ENCODE measurements at places on chromosomes 12 and 14.
A peak's percentile ranks its signal among the peaks of the same experiment; 100 is the strongest.

DNA sequence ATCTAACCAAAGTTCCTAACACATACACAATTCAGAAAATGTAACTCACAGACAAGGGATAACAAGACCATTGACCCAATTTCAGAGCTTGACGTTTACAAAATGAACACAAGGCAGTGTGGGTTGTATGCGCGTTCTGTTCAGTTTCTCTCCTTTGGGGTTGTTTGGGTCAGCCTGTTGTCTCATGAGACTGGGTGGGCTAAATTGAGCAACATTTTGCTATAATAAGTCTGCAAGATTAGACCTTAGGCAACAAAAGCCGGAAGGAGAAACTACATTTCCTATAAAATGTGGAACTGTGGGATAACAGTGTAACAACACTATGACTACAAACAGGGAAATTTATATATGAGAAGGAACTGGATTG is 18.8 kb upstream of the LTA4H start:
- no peak for DNase-seq

GRCh38 chr12:123916729-123917128 is 55.9 kb downstream of the CCDC92 start:
- no peak for DNase-seq

DNA sequence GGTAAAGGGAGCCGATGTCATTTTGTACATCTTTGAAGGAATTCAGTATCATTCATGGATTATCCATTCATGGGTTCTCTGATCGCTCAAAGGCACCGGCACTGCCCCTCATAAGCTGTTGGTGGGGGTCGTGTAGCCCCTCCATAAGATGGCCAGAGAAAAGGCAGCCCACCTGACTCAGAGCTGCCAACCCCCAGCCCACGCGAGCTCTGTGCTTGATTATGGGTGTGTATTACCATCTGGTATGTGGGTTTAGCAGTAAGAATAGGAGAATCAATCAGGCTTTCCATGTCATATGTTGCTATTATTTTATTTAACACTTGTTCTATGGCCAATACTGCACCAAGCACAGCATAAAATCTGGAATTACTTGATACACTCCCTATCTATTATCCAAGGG is 32.1 kb upstream of the AMIGO2 start:
- DNase-seq: no peak

GRCh38 chr12:26833743-26834490 is 923 bp upstream of the ITPR2 start:
- peak; percentile 60 for DNase-seq

DNA sequence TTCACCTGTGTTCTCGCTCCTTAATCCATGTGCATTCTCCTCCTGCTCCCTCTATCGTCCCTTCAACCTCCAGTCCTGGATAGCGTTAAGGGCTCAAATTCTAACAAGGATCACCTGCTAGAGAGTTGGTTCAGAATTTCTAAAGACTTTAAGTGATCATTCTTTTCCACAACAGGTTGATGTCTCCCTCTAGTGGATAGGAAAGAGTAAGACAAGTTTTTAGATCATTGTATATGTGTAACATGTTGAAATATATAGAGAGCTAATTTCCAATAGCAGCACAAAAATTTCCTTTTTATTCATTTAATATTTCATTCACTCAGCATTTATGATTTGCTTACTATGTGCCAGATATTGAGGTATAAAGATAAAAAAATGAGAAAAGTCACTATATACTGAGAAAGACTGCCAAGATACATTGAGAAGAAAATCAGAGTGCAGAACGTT is 9.3 kb upstream of the ESR2 start:
- peak; percentile 82 for DNase-seq

GRCh38 chr12:90653040-90653439 is 301.9 kb downstream of the CCER1 start:
- no peak for DNase-seq

DNA sequence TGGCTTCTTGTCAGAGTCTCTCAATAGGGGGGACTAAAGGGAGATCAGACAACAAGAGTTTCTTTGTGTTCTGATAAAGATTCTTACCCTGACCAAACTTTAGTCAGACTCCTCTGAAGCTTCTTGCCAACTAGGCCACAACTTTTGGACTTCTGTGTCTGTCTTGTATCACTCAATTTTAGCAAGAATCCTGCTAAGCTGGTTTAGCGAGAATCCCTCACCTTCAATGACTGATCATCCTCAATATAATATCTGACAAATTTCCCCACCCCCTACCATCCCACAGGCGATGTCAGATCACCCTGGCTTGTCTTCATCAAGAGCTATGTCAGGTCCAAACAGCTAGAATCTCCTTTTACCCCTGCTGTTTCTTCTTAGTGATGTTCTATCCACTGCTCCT is 215.2 kb downstream of the RASSF9 start:
- DNase-seq: no peak

DNA sequence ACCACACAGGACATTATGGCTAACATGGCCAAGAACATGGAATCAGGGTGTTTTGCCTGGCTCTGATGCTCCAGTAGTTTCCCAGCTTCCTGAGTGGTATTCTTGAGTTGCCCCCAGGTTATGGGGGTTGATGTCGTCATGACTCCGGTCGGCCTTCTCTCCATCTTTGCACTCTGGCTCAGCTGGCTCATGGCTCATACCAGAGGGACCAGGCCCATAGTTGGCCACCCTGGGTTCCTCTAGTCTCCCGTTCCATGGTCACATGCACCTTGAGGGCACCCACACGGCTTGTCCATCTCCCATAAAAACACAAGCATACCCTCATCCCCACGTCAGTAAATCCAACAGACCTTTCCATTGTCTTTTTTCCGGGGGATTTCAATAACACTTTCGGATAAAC is 23.7 kb upstream of the MAPKAPK5 start:
- DNase-seq: no peak

DNA sequence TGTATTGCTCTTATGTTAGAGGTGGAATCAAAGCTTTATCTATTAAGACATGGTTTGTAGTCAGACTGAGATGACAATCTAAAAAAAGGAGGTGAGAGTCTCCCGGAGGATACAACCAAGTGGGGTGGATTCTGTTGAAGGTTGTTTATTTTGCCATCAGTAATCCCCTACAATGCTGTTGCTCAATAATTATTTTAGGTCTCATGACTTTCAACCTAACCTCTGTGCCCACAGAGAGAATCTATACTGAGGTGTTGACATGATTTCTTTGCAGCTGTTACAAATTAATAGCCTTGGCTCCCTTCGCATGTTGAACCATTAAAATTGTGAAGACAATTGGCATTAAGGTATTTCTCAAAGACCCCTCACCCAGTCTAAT is 28.7 kb upstream of the FOS start:
- no peak for DNase-seq

GRCh38 chr14:103815253-103815652 is 32.1 kb downstream of the PPP1R13B start:
- no peak for DNase-seq

DNA sequence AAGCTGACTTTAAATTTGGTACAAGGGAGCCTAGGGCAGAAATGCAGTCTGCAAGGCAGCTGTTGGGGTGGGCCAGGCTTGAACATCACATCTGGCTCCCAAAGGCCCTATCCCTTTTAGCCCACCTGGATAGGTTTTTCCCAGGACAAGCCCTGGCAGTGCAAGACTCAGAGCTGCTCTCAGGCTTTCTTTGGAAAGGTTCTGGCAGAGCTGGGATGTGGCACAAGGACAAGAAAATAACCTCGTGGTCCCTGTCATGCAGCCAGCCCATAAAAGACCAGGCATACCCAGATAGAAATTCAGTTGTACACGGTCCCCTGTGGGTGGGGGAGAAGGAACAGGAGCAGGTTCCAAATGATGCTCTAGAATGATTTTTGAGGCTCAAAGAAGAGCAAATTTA is 206.9 kb downstream of the TTC7B start:
- peak; percentile 89 for DNase-seq

GRCh38 chr14:90111895-90112534 is 50.2 kb downstream of the KCNK13 start:
- no peak for DNase-seq

Data from G401 (cell line).